ENCODE measurements at places on chromosomes 16 and 17.
A peak's percentile ranks its signal among the peaks of the same experiment; 100 is the strongest.

DNA sequence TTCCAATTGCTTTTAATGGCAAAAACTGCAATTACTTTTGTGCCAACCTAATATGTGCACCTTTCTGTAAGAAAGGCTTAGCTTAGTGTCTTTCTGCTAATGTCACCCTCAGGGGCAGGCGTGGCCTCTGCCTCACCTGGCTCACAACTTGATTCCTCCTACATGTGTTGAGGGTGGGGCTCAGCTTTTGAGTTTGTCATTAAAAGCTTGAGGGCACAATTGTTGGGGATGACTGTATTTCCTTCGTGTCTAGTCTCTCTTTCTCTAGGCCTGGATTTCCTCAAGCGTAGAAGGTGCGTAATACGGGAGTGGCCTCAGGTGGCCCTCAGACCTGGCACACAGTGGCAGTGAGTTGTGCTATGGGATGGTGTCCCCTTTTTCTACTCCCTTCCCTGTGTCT lies 94.4 kb downstream of the CLEC16A start:
- no peak for DNase-seq

DNA sequence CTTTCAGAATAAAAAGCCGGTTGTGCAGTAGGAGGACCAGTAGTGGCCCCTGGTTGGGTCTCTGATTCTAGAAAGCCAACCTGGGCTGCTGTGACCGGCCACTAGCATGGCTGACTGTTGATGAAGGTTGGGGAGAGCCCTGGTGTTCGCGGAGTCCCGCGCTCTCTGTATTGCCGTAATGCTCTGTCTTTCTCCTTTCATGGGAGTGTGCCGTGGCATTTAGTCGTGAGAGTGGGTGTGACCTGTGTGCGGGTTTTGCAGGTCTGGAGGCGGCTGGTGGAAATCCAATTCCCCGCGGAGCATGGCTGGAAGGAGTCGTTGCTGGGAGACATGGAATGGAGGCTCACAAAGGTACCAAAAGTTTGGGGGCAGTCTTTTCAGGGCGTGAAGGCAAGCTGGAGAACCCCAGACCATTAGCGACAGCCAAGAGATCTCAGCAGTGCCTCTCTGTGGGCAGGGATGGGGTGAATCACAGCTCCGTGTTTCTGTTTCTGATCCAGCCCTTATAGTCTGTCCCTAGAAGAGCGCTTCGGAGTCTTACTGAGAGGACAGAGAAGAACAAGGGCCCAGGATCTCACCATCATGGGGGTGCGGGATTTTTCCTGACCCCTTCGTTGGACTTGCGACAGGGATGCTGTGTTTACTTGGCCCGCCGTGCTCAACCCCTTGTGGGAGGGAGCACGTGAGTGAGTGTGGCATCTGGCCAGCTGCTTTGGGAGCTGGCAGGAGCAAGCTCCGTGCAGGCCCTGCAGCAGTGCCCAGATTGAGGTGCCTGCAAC lies 56.5 kb downstream of the RNF213 start:
- DNase-seq = no peak

DNA sequence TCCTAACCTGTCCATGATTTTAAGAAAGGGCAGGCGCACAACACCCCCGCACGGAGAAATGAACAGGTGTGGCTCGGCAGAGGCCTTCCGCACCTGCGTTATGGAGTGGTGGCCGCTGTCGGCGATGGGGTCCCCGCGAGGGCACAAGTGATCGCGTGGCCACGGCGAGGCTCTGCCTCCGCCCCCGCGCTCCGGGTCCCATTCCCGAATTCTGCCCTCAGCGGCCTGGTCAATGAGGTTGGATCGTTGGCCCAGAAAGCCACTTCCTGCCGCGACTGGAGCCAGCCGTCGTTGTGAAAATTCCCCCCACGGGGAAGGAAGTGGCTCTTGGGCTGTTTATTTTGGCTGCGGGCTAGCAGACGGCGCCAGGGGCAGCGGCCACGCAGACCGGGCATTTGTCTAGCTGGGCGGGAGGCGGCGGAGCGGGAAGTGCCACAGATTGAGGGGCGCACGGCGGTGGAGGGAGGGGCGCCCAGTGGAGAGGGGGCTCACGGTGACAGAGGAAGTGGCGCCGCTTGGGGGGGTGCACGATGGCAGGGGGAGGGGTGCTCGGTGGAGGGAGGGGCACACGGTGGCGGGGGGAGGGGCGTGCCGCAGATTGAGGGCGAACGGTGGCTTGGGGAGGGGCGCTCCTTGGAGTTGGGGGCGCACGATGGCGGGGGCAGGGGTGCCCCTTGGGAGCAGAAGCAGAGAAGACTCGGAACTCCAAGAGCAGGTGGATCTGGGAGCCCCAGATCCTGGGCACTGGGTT lies 25.0 kb downstream of the MRC2 start:
- DNase-seq = peak; percentile 81

GRCh38 chr17:57092171-57092570 lies 7.1 kb downstream of the AKAP1 start:
- DNase-seq = peak; percentile 41

DNA sequence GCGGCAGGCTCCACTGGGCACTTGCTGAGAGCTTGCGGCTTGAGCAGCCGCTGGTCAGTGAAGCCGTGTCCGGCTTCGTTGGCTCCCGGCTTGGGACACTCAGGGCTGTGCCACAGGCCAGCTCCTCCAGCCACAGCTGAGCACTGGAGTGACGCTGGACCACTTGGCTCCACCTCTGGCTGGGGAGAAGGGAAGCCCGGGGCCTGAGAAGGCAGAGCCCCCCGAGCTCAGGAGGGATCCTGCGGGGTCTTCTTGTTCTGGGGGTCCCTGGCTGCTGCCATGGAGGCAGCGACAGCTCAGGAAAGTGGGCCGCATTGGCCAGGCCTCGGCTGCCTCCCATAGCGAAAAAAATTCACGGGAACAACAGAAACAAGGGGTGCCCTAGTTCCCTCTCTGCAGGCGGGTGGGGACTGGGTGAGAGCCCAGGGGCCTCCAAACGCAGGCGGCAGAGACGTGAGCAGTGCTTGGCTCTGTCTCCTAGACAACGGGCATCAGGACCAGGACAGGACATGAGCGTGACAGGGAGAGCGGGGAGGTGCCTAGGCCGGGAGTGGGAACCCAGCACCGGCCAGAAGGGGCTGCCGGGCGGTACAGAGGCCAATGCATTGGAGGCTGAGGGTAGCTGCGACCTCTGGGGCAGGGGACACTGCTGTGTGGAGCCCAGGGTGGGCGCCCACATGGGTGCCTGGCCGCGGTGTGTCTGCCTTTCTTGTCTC lies 37.7 kb downstream of the SLC7A5 start:
- DNase-seq = no peak

GRCh38 chr16:7990626-7991260 lies 599.6 kb downstream of the TMEM114 start:
- DNase-seq = peak; percentile 13

GRCh38 chr17:55663400-55663799 lies 59.3 kb downstream of the TMEM100 start:
- DNase-seq = no peak

DNA sequence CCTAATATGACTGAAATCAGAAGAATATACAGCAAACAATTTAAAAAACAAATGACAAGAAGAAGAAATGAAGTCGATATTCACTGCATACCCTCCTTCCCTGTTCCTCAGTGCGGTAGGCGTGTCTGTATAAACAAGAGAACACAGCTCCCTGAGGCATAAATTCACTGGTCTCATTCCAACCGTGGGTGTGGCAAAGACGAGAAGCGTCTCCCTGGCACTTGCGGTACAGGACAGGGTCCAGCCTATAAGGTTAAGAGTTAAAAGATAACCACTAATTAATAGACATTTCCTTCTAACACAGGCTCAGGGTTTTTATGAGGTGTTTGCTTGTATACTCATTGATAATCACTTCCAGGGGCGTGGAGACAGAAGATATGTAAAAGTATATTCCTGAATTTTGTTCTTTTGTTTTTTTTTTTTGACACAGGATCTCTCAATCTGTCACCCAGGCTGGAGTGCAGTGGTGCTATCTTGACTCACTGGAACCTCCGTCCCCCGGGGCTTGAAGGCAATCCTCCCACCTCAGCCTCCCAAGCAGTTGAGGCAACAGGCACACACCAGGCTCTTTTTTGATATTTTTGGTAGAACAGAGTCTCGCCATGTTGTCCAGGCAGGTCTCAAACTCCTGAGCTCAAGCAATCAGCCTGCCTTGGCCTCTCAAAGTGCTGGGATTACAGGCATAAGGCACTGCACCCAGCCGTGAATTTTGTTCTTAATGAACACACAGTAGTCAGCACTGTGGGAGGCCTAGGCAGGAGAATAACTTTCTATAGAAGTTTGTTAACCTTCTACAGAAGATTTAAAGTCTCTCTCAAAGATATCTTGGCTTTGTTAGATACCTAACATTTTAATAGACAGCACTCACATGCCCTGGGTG lies 59.1 kb upstream of the CLEC18B start:
- no peak for DNase-seq

GRCh38 chr16:24101431-24101830 lies 154.7 kb upstream of the CACNG3 start:
- no peak for DNase-seq

DNA sequence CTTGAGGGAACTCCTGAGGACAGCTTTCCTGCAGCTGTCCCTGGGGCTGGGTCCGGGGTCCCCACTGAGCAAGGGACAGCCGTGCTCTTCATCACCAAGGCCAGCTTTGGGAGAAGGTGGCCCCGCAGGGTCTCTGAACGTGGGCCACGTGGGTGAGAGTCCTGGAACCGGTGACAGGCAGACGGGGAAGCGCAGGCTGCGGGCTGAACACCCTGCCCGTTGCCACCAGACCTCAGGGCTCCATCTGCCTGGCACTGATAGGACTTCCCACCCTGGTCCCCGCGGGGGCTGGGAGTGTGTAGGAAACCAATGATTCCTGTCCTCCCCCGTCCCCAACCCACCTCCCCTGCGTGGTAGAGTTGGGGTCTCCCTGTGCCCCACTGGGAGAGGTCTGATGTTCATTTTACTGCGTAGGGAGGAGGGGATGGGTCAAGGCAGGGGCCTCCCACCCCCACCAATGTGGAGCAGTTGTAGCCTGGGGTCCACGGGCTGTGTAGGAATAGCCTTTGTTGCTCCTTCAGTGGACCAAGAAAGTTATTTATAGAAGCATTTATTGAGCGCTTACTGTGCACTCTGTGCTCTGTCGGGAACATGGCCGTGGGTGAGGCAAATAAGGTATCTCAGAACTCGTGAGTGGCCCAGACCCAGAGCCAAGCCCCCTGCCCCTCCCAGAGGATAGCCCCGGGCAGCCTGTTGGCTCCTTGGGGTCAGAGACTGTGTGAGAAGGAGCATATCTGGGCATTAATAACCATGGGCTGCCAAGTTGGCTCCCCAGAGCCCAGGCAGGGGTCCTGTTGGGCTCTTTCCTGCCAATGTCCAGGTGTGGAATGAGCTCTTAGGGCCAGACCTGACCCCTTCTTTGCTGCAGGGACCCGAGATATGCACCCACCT lies 1.3 kb downstream of the ADGRG1 start:
- DNase-seq = no peak

DNA sequence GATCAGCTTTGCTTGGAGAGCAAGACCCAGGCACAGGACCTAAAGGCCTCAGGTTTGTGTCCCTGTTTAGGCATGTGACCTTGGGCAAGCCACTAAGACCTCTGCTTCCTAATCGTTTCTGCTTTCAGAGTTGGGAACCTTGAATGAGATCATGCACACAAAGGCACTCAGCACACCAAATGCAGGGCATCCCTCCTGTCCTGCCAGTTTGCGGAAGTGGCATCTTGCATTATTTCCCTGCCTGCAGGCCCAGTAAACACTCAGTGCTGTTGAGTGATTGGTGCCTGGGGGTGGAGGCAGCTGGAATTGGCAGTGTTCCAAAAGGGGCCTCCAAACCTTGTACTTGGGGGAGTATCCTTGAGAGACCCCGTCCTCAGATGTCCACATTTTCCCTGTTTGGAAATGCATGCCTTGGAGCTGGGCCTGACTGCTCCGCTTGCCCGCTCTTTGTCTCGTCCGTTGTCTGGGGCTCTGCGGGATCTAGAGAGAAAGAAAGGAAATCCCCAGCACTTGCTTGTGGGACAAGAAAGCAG lies 28.7 kb downstream of the MRM1 start:
- DNase-seq = no peak

DNA sequence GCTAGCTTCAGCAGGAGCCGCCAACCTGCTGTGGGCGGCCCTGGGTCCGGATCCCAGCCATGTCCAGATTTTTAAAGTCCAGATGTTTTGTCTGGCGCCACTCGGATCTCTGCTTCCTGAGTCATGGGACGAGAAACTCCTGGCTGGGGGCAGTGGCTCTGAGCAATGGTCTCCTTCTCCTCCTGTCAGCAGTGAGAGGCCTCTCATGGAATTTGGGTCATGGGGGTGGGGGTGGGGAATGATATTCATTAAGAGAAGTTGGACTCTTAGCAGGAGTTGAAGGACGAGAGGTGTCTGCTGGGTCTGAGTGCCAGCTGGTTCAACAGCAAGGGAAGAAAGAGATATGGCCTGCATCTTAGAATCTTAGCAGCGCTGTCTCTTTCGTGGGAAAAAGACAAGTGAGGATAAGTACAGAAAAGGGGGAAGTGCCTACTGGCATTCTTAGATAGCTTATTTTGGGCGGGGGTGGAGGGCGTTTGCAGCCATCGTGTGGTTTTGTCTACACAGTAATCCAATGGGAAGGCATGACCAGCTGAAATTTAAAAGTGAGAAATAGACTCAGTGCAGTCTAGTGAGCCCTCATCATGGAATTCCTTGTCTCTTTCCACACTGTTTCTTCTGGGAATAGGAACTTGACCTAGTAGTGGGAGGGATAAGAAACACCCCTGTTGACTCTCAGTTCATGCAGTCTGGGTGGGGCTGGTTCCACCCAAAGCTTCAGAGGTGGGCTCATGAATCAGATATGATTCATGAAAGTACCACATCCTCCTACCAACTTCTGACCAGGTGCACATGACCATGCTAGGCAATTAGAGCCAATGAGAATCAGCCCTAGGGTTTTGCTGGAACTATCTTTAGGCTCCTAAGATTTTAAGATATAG lies 80.5 kb downstream of the MYH13 start:
- peak; percentile 91 for DNase-seq

DNA sequence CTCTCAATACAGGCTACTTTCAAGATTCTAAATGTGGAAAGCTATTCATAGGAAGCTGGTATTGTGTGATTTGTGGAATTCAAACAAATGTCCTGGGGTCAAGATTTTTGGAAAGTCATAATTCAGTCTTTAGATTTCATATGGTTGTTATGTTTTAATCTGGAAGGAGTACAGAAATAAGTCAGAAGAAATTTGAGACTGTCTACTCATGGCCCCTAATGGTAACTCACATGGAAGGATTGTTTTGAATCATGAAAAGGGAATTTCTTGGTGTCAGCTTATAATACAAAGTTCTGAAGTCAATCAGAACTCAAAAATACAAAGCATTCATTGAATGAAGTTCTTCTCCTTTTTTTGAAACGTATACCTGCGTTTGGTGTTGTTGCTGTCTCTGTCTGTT lies 3.1 kb downstream of the KCNJ2 start:
- no peak for DNase-seq

- no peak for DNase-seq
Observed at GRCh38 chr16:79327836-79328235, 272.7 kb downstream of the MAF start.
